ENCODE measurements at places on chromosomes 1 and 21.

DNA sequence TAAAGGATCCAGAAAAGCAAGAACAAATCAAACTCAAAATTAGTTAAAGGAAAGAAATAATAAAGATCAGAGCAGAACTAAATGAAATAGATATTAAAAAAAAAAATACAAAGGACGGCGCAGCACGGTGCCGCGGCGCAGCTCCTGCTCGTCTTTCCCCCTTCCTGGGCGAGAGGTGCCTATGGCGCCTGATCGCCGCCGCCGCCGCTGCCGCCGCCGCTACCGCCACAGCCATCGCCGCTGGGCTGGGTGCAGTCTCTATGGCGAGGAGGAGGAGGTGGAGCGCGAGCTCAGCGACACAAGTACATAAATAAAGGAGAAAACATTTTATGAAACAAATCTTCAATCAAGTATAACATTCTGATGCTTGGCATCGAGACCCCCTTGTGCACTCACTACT, 77.6 kb upstream of the VANGL1 start:
- no peak for DNase-seq

DNA sequence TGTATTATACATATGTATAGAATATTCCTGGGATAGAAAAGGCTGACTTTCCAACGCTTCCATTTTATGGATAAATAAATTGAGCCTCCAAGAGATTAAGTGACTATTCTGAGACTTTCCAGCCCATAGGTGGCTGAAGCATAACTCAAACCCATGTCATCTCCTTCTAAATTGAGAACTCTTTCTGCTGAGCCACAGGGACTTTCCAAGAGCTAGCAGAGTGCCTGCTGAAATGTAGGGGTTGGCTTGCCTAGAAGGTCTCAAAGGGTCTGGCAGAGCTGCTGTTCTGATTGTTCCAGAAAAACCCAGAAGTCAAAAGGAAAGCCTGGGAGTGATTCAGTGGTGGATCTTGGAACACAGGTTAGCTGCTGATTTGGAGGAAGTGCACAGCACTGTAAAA, 146.4 kb upstream of the BEND5 start:
- no peak for DNase-seq

DNA sequence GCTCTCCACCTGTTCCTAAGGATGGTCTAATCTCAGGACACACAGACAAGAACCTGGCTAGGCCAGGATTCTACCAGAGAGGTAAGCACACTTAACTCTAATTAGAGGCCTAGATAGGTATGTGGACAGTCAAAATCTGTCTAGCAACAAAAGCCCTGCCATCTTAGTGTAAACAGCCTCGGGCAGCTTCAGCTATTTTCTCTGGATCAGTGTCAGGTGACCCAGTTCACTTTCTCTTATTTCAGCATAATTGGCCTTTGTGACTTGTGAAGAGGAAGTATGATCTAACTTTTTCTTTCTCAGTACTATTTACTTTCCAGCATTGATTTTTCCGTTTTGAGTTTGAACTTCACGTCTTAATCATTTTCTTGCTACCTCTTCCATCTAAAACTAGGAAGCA, 217.7 kb downstream of the CRB1 start:
- DNase-seq, result no peak

DNA sequence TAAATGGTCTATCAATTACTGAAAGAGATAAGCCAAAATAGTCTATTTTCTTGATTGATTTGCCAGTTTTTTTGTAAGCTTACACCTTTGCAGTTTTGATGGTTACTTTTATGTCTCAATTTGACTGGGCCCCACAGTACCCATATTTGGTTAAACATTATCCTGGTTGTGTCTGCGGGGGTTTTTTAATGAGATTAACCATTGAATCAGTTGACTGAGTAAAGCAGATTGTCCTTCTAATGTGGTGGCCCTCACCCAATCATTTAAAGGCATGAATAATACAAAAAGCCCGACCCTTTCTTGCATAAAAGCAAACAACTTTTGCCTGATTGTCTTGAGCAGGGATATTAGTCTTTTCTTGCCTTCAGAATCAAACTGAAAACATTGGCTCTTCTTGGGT, 650.0 kb upstream of the RGS18 start:
- no peak for DNase-seq

DNA sequence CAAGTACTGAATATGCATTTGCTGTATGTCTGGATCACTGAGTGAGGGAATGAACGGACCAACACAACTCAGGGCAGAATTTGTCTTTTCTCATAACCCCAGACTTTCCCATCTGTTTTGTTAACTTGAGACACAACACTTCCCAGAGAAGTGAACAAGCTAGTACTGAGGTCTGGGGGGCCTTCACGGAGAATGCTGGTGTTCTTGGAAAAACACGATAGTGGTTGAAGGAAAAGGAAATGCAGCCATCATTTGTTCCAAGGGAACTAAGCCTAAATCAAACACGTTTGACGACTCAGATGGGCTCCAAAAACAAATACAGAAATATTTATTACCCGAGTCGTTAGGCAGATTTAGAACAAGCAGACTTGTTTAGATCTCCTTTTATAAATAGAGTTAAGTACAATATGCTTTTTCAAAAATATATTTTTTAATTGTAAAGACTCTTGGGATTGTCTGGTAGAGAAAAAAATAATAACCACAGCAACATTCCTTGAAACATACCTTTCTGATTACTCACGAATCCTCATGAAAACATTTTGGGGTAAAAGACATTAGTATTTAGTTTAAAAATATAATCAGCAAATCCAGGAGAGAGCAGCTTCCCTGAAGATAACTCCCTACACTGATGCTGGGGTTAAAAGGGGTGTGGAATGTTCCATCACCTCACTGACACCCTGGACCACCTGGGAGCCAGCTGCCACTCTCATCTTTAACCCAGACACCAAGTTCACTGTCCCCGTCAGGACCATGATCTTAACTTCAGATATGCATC, 427.7 kb upstream of the RUNX1 start:
- DNase-seq, result no peak

- no peak for DNase-seq
These were observed 12.3 kb downstream of the ERRFI1 start for GRCh38 chr1:8013800-8014199.

DNA sequence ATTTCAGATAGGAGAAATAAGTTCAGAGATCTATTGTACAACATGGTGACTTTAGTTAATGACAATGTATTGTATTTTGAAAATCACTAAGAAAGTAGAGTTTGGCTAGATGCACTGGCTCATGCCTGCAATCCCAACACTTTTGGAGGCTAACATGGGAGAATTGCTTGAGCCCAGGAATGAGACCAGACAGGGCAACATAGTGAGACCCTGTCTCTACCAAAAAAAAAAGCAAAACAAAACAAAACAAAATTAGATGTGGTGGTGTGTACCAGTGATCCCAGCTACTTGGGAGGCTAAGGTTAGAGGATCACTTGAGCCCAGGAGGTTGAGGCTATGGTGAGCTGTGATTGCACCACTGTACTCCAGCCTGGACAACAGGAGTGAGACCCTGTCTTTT, 27.2 kb downstream of the IVNS1ABP start:
- DNase-seq, result no peak

DNA sequence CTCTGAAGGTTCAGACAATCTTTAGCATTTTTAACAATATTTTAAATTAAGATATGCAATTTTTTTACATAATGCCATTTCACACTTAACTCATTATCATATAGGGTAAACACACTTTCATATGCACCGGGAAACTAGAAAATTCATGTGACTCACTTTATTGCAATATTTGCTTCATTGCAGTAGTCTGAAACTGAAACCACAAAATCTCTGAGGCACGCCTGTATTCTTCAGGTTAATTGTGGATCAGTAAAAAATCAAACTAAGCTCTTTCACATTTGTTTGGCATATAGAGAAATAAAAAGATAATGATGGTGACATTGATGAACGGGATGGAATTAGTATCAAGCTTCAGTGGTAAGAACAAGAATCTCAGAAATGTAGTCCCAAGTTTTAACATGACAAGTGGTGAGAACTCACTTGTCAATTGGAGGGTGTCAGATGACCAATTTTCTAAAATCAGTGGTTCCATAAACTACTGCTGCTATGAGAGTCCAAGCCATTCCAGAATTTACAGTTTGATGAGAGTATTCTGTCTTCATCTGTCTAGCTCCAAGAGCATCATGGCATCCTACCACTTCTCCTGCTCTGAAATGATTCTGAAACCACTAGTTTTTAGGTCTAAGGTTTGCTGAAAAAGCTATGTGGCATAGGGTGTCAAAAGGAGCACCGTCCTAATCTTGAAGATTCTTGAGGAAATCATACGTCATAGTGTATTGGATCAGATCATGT, 281.0 kb downstream of the PTPRC start:
- DNase-seq, result no peak

DNA sequence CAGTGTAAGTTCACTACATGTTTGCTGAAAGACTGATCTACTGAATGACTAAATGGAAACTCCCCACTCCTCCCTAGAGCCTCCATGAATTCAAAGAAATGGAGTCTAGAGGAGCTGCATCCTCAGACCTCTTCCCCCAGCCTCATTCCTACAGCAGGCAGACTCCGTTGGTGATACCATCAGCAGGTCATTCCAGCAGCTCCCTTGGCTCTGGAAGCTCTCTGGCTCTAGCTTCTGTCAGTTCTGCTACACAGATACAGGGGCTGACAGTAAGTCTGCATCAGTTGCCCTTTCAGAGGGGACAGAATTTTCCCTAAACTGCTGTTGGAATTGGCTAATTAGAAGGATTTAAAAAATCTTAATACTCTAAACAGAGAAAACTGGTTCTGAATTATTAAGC, 31.7 kb upstream of the DMRTA2 start:
- no peak for DNase-seq

- DNase-seq, result no peak
These were observed 9.9 kb upstream of the COA7 start for GRCh38 chr1:52707927-52708655.
